Stomach (tissue), 19 donors: ENCODE measurements at places on chromosomes 1 and 21.

- no peak overlapping the region for H3K4me3 ChIP-seq
- DNase-seq = no peak
- H3K27ac ChIP-seq = no peak overlapping the region
- H3K27me3 ChIP-seq = no peaks in the 10 kb centered on the region
Measured at GRCh38 chr1:15225461-15225860, 21.6 kb upstream of the FHAD1 start.

GRCh38 chr1:19062258-19063029, 106.0 kb upstream of the IFFO2 start:
- peaks cover 19% of the 10 kb centered on the region for H3K4me1 ChIP-seq
- H3K36me3 ChIP-seq = no peaks in the 10 kb centered on the region
- DNase-seq = no peak
- H3K27ac ChIP-seq = no peak overlapping the region
- H3K27me3 ChIP-seq = peaks cover 30% of the 10 kb centered on the region

GRCh38 chr1:3650248-3651025, 534 bp upstream of the WRAP73 start:
- DNase-seq = no peak
- peak overlapping the region; percentile 75 for H3K4me3 ChIP-seq
- H3K36me3 ChIP-seq = peaks cover 22% of the 10 kb centered on the region
- H3K27ac ChIP-seq = no peak overlapping the region

DNA sequence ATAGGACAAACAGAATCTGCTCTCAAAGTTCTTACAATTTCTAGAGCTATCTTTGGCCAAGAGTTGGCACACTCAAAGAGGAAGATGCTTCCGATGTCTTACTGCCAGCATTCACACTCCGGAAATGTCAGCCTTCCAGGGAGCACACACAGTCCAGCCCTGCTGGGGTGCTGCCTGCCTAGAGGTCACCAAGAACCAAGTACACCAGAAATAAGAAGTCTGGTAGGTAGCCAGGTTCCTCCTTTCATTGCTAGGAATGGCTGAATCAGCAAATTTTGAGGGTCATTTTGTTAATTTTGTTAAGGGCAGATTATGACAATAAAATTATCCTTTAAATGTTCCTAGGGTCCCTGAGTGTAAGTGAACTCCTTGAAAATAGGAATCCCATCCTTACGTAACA, 77.5 kb downstream of the PLPP3 start:
- no peak for DNase-seq
- no peak overlapping the region for H3K27ac ChIP-seq
- H3K4me1 ChIP-seq = peaks cover 12% of the 10 kb centered on the region
- no peaks in the 10 kb centered on the region for H3K27me3 ChIP-seq
- peaks cover 42% of the 10 kb centered on the region for H3K36me3 ChIP-seq
- no peak overlapping the region for H3K4me3 ChIP-seq

- DNase-seq = no peak
- H3K4me1 ChIP-seq = peaks cover 6% of the 10 kb centered on the region
- H3K4me3 ChIP-seq = no peak overlapping the region
- no peaks in the 10 kb centered on the region for H3K27me3 ChIP-seq
Measured at GRCh38 chr1:241362350-241362749, 5.3 kb upstream of the RGS7 start.

DNA sequence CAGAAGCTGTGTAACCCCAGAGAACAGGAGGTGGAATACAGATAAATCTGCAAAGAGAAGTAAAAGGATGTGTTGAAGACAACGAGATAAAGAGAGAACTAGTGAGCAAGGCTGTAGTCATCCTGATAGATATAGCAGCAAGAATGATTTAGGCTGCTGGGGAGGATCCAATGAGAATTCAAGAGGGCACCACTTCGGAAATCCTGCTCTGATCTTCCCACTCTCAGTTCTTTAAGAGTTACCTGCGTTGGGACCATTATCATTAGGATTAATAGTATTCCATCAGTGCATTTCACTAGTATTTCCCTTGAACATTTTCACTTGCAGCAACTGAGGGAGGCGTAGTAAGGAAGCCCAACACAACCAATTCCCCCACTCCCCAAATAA, at the start of gene BRINP3:
TSS of gene BRINP3 (minus strand) at position 103 of the 387 bp plus-strand sequence.
- H3K36me3 ChIP-seq = no peaks in the 10 kb centered on the region
- no peak within 1 kb of the TSS for H3K27ac ChIP-seq
- peaks cover 44% of the 10 kb centered on the region for H3K4me1 ChIP-seq
- DNase-seq = no peak
- H3K4me3 ChIP-seq = peak within 1 kb of the TSS; percentile 43

DNA sequence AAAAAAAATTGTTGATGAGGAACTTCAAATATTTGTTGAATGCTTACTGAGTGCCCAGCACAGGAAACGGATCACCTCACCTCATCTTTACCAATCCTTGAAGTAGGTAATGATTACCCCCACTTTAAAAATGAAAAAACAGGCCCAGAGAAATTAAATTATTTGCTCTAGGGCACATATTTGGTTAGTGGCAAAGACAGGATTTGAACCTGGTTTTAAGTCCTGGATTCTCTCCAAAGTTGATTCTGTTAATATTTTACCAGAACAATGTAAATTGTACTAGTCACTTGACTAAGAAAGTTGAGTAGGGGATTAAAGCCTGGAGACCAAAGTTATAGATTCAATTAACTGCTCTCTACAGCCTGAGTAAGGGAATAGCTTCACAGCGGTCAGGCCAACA, 97.9 kb downstream of the GIPC2 start:
- H3K27ac ChIP-seq = no peak overlapping the region
- H3K4me3 ChIP-seq = no peak overlapping the region
- H3K27me3 ChIP-seq = no peaks in the 10 kb centered on the region
- peaks cover 7% of the 10 kb centered on the region for H3K4me1 ChIP-seq
- no peak for DNase-seq

GRCh38 chr21:15539376-15539775, 190.4 kb upstream of the USP25 start:
- H3K4me3 ChIP-seq = no peak overlapping the region
- H3K4me1 ChIP-seq = no peaks in the 10 kb centered on the region
- no peaks in the 10 kb centered on the region for H3K27me3 ChIP-seq
- no peak overlapping the region for H3K27ac ChIP-seq

- DNase-seq = peak; percentile 61
- H3K4me1 ChIP-seq = peaks cover 54% of the 10 kb centered on the region
- H3K27ac ChIP-seq = peak overlapping the region; percentile 80
- H3K4me3 ChIP-seq = no peak overlapping the region
Measured at GRCh38 chr1:18948048-18948912, 8.2 kb downstream of the IFFO2 start.

GRCh38 chr1:175409938-175410337, 217.4 kb upstream of the KIAA0040 start:
- no peak overlapping the region for H3K27ac ChIP-seq
- no peaks in the 10 kb centered on the region for H3K4me1 ChIP-seq
- H3K27me3 ChIP-seq = peaks cover 8% of the 10 kb centered on the region
- no peak for DNase-seq
- no peaks in the 10 kb centered on the region for H3K36me3 ChIP-seq

DNA sequence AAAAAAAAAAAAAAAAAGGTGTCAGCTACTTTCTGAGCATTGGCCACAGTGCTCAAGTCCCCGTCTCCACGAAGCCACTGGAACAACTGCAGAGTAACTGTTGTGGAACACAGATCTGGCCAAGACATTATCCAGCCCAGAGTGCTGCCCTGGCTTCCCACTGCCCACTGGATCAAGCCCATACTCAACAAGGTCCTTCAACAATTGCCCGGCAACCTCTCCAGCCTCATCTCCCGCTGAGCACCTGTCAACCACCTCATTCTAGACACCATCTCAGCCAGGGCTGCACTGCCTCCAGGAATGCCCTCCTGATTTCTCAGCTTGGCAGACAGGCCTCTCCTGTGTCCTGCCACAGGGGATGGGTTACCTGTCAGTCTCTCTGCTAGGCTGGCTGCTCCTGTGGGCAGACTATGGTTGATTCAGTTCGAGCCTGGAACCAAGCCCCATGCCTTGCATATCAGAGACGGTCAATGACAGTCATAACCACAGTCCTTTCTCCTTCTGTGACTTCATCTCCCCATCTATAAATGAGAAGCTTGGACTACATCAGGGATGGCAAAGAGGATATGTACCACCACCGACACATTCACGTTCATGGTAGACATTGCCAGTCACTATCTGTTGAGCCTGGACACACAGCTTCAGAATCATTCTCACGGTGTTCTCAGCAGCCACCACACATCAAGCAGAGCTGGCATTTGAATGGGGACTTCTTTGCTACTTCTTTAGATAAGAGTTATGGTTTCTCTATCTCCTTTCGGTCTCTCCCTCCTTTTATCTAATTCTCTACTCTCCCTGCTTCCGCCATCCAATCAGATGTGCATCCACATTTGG, 76.9 kb downstream of the MRPL37 start:
- DNase-seq = no peak
- no peaks in the 10 kb centered on the region for H3K27me3 ChIP-seq
- peak overlapping the region; percentile 88 for H3K27ac ChIP-seq

- no peak for DNase-seq
- peaks cover 34% of the 10 kb centered on the region for H3K4me1 ChIP-seq
- H3K27me3 ChIP-seq = no peaks in the 10 kb centered on the region
- no peak overlapping the region for H3K27ac ChIP-seq
- no peak overlapping the region for H3K4me3 ChIP-seq
- H3K36me3 ChIP-seq = no peaks in the 10 kb centered on the region
Measured at GRCh38 chr1:107879346-107879745, 85.6 kb downstream of the VAV3 start.

DNA sequence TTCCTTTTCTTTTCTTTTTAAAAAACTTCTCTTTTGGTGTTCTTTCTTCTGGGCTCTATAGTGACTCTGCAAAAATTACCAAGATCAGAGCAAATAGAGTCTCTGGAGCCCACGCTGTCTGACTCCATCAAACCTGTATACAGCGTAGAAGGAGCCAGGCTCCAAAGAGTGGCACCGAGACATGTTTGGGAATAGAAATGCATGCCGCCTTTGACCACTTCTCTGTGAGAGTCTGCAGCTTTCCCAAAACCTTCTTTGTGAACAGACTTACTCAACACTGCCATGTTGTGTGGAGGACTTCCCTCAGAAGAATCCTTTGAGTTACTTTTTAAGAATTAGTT, 55.3 kb downstream of the GORAB start:
- no peak for DNase-seq
- H3K27me3 ChIP-seq = no peaks in the 10 kb centered on the region
- peaks cover 21% of the 10 kb centered on the region for H3K4me1 ChIP-seq
- H3K27ac ChIP-seq = peak overlapping the region; percentile 37
- no peaks in the 10 kb centered on the region for H3K36me3 ChIP-seq
- H3K4me3 ChIP-seq = no peak overlapping the region

- H3K27me3 ChIP-seq = peaks cover 9% of the 10 kb centered on the region
- no peaks in the 10 kb centered on the region for H3K36me3 ChIP-seq
- no peak for DNase-seq
- H3K4me1 ChIP-seq = peaks cover 68% of the 10 kb centered on the region
Measured at GRCh38 chr1:230867101-230867902, 1.0 kb downstream of the C1orf198 start.

- H3K27ac ChIP-seq = no peak overlapping the region
- DNase-seq = no peak
- no peaks in the 10 kb centered on the region for H3K36me3 ChIP-seq
- peaks cover 17% of the 10 kb centered on the region for H3K4me1 ChIP-seq
Measured at GRCh38 chr21:37553078-37553481, 186.5 kb downstream of the DYRK1A start.

GRCh38 chr21:33668180-33668579, 25.9 kb downstream of the ITSN1 start:
- H3K27me3 ChIP-seq = no peaks in the 10 kb centered on the region
- H3K4me3 ChIP-seq = no peak overlapping the region
- H3K27ac ChIP-seq = no peak overlapping the region
- H3K4me1 ChIP-seq = peaks cover 10% of the 10 kb centered on the region
- no peak for DNase-seq

DNA sequence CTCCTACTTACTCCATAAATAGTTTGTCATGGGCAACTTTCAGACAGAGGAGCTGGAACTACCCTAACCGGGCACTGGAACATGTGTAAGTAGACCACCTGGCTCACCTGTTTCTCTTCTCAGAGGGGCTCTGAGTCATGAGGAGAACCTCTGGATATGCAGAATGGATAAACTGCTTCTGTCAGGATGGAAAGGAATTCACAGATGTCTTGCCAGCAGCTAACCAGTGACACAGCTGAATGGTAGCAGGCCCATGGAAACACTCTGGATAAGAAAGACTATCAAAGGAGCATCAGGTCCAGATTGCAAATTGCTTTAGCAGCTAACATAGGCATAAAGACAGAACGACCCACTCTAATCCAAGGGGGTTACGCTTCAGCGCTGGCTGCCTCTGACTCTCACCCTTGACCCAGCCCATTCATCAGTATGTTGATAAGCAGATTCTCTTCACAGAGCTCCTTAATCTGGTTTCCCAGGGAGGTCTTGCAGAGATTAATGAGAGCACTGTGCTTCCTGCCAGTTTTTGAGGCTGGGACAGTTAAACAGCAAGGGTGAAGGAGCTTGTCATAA, 54.2 kb downstream of the HIVEP3 start:
- H3K4me3 ChIP-seq = no peak overlapping the region
- H3K27ac ChIP-seq = no peak overlapping the region
- DNase-seq = no peak
- no peaks in the 10 kb centered on the region for H3K4me1 ChIP-seq
- no peaks in the 10 kb centered on the region for H3K27me3 ChIP-seq

- H3K36me3 ChIP-seq = no peaks in the 10 kb centered on the region
- peak; percentile 23 for DNase-seq
- H3K4me1 ChIP-seq = peaks cover 11% of the 10 kb centered on the region
- no peak overlapping the region for H3K4me3 ChIP-seq
- no peak overlapping the region for H3K27ac ChIP-seq
Measured at GRCh38 chr1:116179964-116180363, 68.8 kb downstream of the MAB21L3 start.

- no peaks in the 10 kb centered on the region for H3K27me3 ChIP-seq
- no peak overlapping the region for H3K4me3 ChIP-seq
- H3K4me1 ChIP-seq = peaks cover 5% of the 10 kb centered on the region
- H3K36me3 ChIP-seq = no peaks in the 10 kb centered on the region
- DNase-seq = no peak
Measured at GRCh38 chr1:94434365-94435045, 16.3 kb downstream of the ABCD3 start.
